Motor neuron (in vitro differentiated cells): ENCODE measurements at places on chromosomes 2 and 18. TPM values are rescaled to one million over a fixed set of nuclear protein-coding genes. Genes with fewer than 3 reads are reported as not detected.

DNA sequence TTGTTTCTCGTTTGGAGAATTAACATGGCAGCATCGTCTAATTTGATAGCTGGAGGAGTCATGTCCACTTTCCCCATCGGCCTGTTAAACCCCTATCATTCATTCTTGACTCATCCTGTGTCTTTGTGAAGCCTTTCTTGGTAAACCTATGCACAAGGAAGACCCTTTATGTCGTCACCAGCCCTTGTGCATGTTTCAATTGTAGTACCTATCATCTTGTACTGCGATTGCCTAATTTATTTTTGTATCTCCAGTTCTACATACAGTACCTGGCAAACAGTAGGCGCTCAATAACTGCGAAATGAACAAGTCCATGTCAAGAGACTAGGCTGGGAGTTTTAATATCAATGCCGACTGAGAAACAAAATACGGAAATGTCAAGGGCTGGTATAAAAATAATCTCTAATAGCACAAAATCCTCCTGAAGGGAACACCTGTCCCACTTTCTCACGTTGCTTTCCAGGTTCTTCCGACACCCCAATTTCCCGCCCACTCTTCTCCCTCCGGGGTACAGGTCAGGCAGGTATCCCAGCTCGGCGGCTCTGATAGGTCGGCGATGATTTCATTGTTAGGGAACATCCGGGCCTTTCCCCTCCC lies 1.3 kb upstream of the PPM1B start:
- ATAC-seq = no peak

GRCh38 chr2:225100856-225101294 lies 58.6 kb upstream of the DOCK10 start:
- ATAC-seq = peak; percentile 46

DNA sequence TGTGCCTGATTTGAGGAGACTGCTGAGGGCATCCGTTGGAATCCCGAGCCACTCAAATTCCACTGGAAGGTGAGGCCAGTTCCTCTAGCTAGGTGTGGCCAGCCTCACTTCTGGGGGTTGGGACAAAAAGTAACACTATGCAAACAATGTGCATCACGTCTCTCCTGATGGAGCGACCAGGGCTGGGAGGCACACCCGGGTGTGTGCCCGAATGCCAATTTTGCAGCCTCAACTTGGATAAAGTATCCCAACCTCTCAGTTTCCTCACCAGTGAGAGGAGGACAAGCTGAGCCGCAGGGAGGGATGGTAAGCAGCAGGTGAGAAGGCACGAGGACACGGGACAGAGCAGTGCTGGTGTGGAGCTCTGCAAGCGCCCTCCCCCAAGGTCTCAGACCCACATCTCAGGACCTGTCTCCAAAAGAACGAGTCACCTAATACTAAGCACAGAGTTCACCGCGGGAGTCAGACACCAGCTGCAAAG lies 218.3 kb downstream of the HAUS1 start:
- ATAC-seq = no peak

GRCh38 chr2:226581661-226582060 lies 218.0 kb downstream of the IRS1 start:
- no peak for ATAC-seq

DNA sequence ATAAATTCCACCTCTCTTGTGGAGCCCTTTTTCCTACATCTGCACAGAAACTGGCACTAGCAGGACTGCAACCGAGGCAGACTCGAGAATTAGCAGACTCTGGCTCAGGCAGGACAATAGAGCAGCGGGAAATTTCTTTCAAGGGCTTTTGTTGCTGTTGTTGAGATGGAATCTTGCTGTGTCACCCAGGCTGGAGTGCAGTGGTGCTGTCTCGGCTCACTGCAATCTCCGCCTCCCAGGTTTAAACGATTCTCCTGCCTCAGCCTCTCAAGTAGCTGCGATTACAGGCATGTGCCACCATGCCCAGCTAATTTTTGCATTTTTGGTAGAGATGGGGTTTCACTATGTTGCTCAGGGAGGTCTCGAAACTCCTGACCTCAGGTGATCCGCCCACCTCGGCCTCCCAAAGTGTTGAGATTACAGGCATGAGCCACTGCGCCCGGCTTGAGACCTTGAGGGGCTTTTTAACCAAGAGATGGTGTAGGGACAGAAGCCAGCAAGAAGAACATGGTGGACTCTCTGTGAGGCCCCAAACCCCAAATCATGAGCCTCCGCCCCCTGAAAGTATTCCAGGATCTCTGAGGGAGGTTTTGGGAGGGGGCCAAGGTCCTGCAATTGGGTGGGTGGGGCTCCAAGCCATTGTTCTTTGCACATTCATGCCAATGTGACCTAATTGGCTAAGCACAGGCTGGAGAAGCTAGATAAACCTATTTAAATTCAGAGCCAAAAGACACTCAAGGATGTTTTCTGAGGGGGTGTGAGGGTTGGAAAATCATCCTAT lies 68.4 kb upstream of the MSH2 start:
- peak; percentile 91 for ATAC-seq

- ATAC-seq = no peak
These were observed 57.2 kb downstream of the CYBRD1 start for GRCh38 chr2:171579481-171579880.

DNA sequence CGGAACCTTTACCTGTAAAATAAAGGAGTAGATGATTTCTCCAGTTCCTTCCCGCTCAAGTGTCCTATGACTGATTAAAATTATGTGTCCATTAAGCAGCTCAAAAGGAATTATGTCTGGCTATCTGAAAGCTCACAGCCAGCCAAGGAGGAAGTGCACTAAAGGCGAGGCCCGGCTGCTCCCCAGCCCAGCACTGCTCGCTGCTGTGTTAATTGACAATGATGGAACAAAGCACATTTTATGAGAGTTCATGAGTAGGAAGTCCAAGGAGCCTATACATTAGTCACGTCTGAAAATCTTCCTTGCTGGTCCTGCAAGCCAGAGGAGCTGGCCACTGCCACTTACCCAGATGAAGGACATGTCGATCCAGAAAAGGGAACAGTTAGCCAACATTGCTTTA lies 14.3 kb downstream of the TTC32 start:
- ATAC-seq = no peak

DNA sequence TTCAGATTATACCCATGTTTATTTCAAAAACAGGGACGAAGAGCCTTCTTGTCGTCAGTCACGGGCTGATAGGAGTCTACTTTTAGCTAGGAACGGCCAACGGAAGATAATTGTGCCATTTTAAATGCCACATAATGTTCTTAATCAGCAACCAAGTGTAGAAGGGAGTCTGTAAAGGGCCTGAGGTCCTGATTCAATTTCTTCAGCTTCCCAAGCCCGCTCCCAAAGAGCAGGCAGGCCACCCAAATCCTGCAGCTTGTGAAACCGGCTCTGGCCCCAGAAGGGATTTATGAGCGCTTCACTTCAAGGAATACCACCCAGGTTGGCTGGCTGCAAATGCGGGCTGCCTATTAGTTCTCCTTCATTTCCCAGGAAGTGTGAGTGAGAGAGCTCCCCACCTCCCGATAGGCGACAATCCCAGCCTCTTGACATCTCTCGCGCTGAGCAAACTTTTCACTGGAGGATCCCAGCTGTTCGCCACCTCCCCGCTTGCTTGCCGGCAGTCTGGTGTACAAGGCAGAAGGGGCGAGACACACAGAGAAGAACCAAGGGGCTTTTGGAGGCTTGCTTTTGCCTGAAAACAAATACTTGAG lies 272.9 kb downstream of the CDH20 start:
- peak; percentile 53 for ATAC-seq

GRCh38 chr2:43008388-43008787 lies 216.0 kb upstream of the HAAO start:
- ATAC-seq = no peak

DNA sequence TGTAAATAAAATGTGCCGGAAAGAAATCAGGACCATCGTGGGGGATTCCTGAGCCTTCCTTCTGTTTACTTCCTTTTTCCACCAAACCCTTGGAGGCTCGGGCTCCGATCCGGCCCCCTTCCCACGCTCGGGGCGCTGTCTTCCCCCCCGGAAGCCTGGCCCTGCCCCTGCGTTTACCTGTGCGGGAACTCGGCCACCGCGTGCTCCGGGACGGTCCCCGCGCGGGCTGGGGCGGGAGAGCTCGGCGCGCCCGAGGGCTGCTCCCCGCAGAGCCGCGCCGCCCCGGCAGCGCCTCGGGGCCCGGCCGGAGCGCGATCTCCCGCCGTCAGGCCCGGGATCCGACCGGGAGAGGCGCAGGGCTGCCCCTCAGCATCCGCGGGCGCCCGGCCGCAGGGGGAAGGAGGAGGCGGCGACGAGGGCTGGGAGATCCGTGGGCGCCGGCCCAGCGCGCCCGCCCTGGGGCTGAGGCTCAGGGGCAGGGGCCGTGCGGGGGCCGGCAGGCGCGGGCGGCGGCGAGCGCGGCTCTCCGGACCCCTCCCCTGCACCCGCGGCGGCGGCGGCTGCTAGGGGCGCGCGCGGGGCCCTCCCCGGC lies 435 bp downstream of the ADCY3 start:
- ATAC-seq = peak; percentile 49

DNA sequence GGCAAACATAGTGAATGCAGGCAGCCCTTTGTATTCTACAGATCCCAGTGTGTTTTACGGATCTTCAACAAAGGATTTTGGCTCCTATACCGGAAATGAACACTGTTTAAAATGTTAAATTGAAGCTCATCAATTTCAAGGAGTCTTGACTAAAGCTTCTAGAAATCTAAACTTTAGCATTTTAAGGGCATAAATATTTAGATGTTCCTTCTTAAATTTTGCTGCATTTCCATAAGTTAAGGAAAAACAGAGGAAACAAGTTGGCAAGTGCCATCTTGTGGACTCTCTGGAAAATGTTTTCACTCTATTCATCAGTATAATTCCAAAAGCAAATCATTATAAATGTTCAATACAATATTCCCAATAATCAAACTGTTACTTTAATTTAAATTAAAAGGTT lies 19.6 kb downstream of the CHN1 start:
- ATAC-seq = no peak

DNA sequence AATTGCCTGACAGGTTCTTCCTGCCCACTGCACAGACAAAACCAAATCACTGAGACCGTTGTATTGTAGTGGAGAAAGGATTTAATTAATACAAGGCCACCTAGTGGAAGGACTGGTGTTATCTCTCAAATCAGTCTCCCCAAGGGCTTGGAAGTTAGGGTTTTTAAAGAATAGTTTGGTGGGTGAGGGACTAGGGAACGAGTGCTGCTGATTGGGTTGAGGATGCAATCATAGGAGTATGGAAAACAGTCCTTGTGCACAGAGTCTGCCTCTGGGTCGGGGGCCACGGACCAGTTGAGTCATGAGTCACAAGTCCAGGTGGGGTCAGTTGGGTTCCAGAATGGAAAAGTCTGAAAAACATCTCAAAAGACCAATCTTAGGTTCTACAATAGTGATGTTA lies 89.1 kb downstream of the B3GNT2 start:
- no peak for ATAC-seq

- no peak for ATAC-seq
These were observed 38.9 kb upstream of the FHL2 start for GRCh38 chr2:105437708-105438103.

DNA sequence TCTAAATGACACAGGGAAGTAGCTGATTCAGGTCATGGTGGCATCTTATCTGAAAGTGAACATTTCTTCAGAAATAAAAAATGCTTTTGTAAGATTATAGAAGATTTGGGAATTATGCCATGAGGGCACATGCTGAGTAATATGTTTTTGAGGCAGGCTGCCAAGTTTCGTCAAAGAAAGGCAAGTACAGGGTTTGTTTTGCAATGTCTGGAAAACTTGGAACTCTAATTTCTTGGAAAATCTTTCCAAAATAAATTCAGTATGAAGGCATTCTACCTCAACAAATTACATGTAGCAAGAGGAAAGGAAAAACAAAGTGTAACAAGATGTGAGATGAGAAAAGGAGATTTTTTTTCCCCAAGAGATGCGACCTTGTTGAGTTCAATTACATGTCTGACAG lies 167.7 kb downstream of the PLCL1 start:
- no peak for ATAC-seq

- ATAC-seq = no peak
These were observed 60.1 kb downstream of the ATP8B1 start for GRCh38 chr18:57743008-57743407.

GRCh38 chr2:134823431-134823830 lies 15.0 kb upstream of the ACMSD start:
- ATAC-seq = no peak

GRCh38 chr18:23828426-23828825 lies 139.2 kb downstream of the LAMA3 start:
- peak; percentile 38 for ATAC-seq

GRCh38 chr2:22196806-22197205 lies 1073.0 kb downstream of the TDRD15 start:
- ATAC-seq = no peak

DNA sequence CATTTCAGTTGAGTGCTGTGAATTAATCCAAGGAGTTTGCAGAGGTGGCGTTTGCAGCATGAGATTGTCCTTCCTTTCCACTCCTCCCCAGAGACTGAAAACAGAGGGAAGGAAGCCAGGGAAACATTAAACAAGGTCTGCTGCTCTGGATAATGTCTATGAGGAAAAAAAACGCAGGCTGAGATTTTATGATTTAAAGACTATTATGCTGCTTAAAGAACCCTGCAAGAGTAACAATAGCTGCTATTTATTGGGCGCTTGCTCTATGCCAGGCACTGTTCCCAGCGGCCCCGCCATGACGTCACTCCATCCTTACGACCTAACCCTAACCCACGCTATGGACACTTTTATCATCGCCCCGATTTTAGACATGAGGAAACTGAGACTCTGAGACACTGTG lies 222.4 kb downstream of the BCL2 start:
- ATAC-seq = no peak

DNA sequence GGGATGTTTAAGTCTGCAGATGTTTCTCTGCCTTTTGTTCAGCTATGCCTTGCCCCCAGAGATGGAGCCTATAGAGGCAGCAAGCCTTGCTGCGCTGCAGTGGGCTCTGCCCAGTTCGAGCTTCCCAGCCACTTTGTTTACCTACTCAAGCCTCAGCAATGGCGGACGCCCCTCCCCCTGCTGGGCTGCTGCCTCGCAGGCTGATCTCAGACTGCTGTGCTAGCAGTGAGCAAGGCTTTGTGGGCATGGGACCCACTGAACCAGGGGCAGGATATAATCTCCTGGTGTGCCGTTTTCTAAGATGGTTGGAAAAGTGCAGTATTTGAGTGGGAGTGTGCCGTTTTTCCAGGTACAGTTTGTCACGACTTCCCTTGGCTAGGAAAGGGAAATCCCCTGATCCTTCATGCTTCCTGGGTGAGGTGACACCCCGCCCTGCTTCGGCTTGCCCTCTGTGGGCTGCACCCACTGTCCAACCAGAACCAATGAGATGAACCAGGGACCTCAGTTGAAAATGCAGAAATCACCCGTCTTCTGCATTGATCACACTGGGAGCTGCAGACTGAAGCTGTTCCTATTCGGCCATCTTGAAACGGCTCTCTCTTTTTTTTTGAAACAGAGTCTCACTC lies 27.6 kb upstream of the ADAM23 start:
- ATAC-seq = no peak

The VSNL1 gene
- total RNA-seq = 9.9 and 10.2 TPM in 2 replicates

The DUSP19 gene
- total RNA-seq = 3.5 and 3.9 TPM in 2 replicates

The ACOXL gene
- 0.18 and 0.23 TPM in 2 replicates for total RNA-seq

The ERMN gene
- total RNA-seq = 0.39 and 0.43 TPM in 2 replicates

The UGGT1 gene
- 22.3 and 24.6 TPM in 2 replicates for total RNA-seq

The IL36RN gene
- 0.69 TPM in 1 of 2 replicates, not detected in the other for total RNA-seq

The IMP4 gene
- total RNA-seq = 48.2 and 62.2 TPM in 2 replicates

The CDH7 gene
- total RNA-seq = 0.54 TPM in 1 of 2 replicates, not detected in the other
